Activated T-helper 17 cell treated with anti-CD3 and anti-CD28 coated beads, Interleukin-2, amount 50 U/mL, for 72 hours (primary cell): ENCODE measurements at places on chromosomes 5 and 9. TPM values are rescaled to one million over a fixed set of nuclear protein-coding genes. Genes with fewer than 3 reads are reported as not detected.

Gene RETREG1
- total RNA-seq: 8.4 TPM

Gene MYMK
- not detected for total RNA-seq

Gene ARSB
- total RNA-seq: 6.2 TPM

Gene CCDC183
- total RNA-seq: 0.41 TPM

Gene MZB1
- 39.9 TPM for total RNA-seq

Gene SLC1A3
- 0.26 TPM for total RNA-seq

Gene PTGS1
- 0.37 TPM for total RNA-seq

Gene TMEM250
- 28.2 TPM for total RNA-seq

Gene NKD2
- total RNA-seq: 0.37 TPM

Gene DMGDH
- 0.42 TPM for total RNA-seq

Gene NSUN2
- 61.2 TPM for total RNA-seq

Gene PLPP7
- not detected for total RNA-seq

Gene HMCN2
- not detected for total RNA-seq

Gene INSL6
- total RNA-seq: not detected

Gene GPR150
- total RNA-seq: 0.35 TPM

Gene OR1K1
- not detected for total RNA-seq

Gene RLN1
- total RNA-seq: 1.6 TPM

Gene CNTNAP3B
- not detected for total RNA-seq

Gene AQP3
- 37.3 TPM for total RNA-seq

Gene PRLR
- not detected for total RNA-seq

Gene ARL14EPL
- total RNA-seq: not detected

Gene IL33
- not detected for total RNA-seq

Gene TARS1
- 157 TPM for total RNA-seq

Gene TSSK1B
- not detected for total RNA-seq

Gene PPP2R2B
- total RNA-seq: 2.2 TPM

Gene ECM2
- total RNA-seq: not detected

Gene SH3RF2
- 0.80 TPM for total RNA-seq

Gene HSD17B3
- total RNA-seq: not detected

Gene NTRK2
- 9.9 TPM for total RNA-seq

Gene NRG2
- 0.11 TPM for total RNA-seq

Gene ZNF883
- total RNA-seq: 0.71 TPM

Gene CBY3
- not detected for total RNA-seq

Gene KIF24
- 4.9 TPM for total RNA-seq

Gene MARCHF11
- not detected for total RNA-seq

Gene PLK2
- total RNA-seq: 4.9 TPM

Gene HTR1A
- not detected for total RNA-seq

Gene SETX
- total RNA-seq: 39.9 TPM

Gene CDH10
- total RNA-seq: not detected

Gene C9orf50
- not detected for total RNA-seq

Gene URM1
- 41.4 TPM for total RNA-seq

Gene EIF4EBP3
- 11.8 TPM for total RNA-seq

Gene ECSCR
- total RNA-seq: 4.1 TPM

Gene CCL27
- 0.78 TPM for total RNA-seq

Gene NR2F1-AS1
- not detected for total RNA-seq
